ENCODE measurements at places on chromosomes 7 and 10.

- no peak for DNase-seq
Measured at GRCh38 chr10:28077889-28078288, 79.0 kb upstream of the ODAD2 start.

DNA sequence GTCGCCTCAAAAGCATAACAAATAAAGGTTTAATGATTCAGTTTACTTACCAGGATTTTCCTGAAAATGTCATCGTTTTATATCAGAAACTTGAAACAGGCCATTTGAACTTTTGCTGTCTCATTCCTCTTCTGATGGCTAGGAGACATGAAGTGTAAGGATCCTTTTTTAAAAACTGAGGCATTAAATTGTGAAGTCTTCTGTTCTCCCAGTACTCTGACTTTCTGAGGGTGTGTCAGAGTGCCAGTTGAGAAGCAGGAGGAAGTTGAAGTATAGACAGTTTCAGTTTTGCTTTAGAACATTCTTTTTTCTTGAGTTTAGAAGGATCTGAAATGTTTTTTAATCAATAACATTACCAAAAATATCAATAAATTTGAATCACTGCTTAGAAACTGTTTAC, at the start of gene SAMD9L:
SAMD9L (minus strand) TSS at position 242 of the 400 bp plus-strand sequence. CDS start 12,414 bp downstream, outside the sequence.
- no peak for DNase-seq

DNA sequence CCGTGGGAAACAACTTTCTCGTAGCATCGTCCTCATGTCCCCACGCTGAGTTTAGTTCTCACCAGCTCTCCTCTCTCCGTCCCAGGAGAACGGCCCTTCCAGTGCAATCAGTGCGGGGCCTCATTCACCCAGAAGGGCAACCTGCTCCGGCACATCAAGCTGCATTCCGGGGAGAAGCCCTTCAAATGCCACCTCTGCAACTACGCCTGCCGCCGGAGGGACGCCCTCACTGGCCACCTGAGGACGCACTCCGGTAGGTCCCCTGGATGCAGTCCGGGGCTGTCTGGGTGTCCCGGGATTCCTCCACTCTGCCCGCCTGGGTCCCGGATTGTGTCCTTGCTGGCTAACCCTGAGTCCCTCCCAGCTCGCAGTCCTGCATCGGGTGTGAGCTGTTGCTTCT, 67.7 kb downstream of the FIGNL1 start:
- DNase-seq: no peak

DNA sequence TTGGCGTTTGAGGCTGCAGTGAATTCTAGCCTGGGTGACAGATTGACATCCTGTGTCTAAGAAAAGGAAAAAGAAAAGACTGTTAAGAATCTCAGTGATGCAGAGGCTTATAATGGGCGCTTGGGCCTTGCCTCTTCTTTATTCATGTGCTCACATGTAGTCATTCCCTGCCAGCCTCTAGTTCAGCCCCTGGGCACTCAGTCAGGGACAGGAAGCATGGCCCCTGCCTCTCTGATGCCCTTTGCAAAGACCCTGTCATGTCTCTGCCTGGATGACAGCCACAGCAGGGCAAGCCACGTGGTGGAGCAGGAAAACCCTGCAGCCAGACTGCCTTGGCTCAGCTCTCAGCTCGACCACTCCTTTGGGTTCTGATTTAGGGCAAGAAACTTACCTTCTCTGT, 368.9 kb downstream of the RPS24 start:
- no peak for DNase-seq

DNA sequence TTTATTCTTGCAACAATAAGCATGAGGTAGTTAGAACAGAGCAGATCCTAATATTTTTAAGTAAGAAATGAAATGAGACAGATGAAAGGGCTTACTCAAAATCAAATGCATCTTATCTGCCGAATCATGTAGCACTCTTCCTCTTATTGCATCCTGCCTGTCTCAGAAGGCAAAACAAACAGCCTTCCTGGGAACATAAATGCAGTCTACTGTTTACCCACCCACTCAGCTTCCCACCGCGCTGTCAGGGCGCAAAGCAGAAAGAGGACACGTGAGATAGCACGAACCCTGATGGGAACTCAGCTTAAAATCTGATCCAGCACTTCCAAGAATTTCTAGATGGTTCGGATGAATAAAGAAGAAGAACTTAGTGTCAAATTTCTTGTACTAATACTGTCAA, 114.4 kb upstream of the CDK1 start:
- DNase-seq: no peak

Measured in stimulated activated CD4-positive, alpha-beta T cell treated with anti-CD3 and anti-CD28 coated beads, Interleukin-1b, Interleukin-23, amount 100 ng/mL, for 24 hours (primary cell).